Aorta (tissue), 5 donors: ENCODE measurements at places on chromosomes 5 and 9. TPM values are rescaled to one million over a fixed set of nuclear protein-coding genes. Genes with fewer than 3 reads are reported as not detected.
A peak's percentile ranks its signal among the peaks of the same experiment; 100 is the strongest.

DNA sequence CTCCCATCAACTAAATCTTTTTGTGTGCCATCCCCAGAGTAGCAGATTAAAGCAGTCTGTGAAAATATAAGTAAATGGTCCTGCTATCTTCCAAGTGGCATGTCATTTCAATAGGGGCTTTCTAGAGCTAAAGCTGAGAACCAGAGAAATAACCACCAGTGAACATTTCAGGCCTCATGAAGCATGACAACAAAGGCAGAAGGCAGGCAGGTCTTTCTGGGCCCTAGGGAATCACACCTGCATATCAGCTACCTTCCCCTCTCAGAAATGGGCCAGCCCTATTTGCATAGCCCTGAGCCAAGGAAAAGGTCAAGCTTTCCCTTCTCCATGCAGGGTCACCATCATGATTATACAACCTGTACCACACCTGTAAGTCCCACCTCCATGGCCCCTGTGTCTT is 205.3 kb downstream of the DEPDC1B start:
- no peaks in the 10 kb centered on the region for H3K27me3 ChIP-seq
- H3K4me3 ChIP-seq = no peak overlapping the region

Gene AGGF1
- 14.5 TPM for total RNA-seq

- no peaks in the 10 kb centered on the region for H3K27me3 ChIP-seq
- H3K4me1 ChIP-seq = no peaks in the 10 kb centered on the region
- no peak overlapping the region for H3K4me3 ChIP-seq
- H3K36me3 ChIP-seq = no peaks in the 10 kb centered on the region
- no peak overlapping the region for H3K27ac ChIP-seq
Measured at GRCh38 chr5:139592289-139592688, 31.1 kb downstream of the UBE2D2 start.

GRCh38 chr5:17259630-17260257 is 42.3 kb downstream of the BASP1 start:
- H3K36me3 ChIP-seq = no peaks in the 10 kb centered on the region
- DNase-seq = no peak
- H3K4me1 ChIP-seq = peaks cover 6% of the 10 kb centered on the region
- H3K27me3 ChIP-seq = no peaks in the 10 kb centered on the region
- H3K4me3 ChIP-seq = no peak overlapping the region

- H3K27ac ChIP-seq = no peak overlapping the region
- no peaks in the 10 kb centered on the region for H3K36me3 ChIP-seq
- no peaks in the 10 kb centered on the region for H3K4me1 ChIP-seq
Measured at GRCh38 chr5:27458287-27458686, 419.9 kb upstream of the CDH9 start.

DNA sequence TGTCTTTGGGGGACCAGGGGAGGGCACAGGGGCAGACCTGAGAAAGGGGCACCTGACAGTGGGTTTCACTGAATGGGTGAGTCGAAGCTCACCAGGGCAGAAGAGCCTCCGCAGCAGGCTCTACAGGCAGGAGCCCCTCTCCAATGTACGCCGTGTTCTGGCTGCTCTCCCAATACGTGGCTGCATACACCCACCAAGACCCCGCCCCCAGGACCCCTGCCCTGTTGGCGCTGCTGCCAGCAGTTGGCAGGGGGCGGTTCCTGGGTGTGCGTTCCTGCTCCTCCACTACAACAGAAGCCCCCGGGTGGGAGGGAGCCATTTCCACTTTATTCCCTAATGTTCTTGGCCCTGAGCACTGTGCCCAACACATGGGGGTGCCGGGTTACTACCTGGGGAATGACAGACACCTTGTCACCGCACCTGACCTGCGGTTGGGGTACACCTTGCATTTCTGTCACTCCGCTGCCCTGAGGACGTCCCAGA is 30.3 kb downstream of the SARDH start:
- DNase-seq = peak; percentile 39
- H3K4me3 ChIP-seq = no peak overlapping the region
- H3K27ac ChIP-seq = no peak overlapping the region
- no peaks in the 10 kb centered on the region for H3K36me3 ChIP-seq

DNA sequence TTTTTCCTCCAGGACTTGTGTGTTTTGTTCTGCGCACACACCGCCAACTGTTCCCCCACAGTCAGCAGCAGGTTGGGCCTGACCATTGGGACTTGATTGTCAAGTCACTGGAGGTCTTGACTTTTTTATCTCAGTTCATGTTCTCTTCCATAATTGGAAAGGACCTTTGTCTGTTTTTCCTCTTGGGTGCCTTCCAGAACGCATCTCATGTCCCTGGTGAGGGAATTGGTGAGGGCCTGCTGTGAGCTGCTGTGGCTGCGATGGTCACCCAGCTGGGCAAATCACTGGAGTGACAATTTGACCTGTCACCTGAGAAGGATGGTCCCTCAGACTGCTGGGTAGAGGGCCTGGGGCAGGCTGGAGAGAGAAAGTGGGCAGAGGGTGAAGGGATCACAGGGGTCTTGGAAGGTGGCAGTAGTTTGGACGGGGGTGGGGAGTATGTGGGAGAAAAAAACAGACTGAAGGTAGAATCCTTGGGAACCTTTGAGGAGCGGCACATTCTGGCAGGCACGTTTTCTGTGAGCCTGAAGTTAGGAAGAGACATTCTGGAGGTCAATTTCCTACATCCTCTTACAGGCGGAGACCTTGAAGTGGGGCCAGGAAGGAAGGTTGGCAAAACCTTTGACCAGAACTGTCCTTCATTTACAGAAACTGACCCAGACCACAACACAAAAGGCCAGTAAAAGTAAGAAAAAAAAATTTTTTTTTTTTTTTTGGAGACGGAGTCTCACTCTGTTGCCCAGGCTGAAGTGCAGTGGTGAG is 4.4 kb downstream of the CDK9 start:
- H3K27me3 ChIP-seq = no peaks in the 10 kb centered on the region
- H3K36me3 ChIP-seq = peaks cover 8% of the 10 kb centered on the region
- H3K4me3 ChIP-seq = no peak overlapping the region
- H3K4me1 ChIP-seq = no peaks in the 10 kb centered on the region

DNA sequence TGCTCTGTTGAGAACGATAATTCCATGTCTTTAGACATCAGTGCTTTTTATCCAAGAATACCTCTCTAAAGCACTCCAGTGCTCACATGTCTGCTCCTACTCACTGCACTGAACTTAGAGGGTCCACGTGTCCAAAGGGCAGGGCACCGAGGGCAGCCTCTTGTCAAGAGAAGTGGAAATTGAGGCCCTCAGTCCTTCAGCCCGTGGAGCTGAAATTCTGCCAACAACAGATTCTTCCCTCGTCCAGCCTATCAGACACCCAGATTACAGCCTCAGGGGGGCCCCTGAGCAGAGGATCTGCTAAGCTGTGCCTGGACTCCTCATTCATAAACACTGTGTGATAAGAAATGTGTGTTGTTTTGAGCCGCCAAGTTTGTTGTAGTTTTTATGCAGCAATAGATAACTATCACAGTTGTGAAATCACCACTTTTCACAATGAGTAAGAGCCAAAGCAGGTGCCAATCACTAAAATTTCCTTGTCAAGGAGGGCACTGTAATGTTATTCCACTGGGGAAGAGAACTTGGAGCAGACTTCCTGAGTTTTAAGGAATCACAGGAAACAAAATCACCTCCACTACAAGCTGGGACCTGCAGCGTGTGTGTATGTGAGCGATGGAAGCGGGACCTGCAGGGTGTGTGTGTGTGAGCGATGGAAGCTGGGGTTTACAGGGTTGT is 58.8 kb upstream of the IGFBPL1 start:
- no peaks in the 10 kb centered on the region for H3K27me3 ChIP-seq
- H3K36me3 ChIP-seq = no peaks in the 10 kb centered on the region
- DNase-seq = no peak
- H3K4me3 ChIP-seq = no peak overlapping the region
- H3K27ac ChIP-seq = no peak overlapping the region

Gene SLC36A3
- not detected for total RNA-seq

Gene PPIP5K2
- 79.4 TPM for total RNA-seq

DNA sequence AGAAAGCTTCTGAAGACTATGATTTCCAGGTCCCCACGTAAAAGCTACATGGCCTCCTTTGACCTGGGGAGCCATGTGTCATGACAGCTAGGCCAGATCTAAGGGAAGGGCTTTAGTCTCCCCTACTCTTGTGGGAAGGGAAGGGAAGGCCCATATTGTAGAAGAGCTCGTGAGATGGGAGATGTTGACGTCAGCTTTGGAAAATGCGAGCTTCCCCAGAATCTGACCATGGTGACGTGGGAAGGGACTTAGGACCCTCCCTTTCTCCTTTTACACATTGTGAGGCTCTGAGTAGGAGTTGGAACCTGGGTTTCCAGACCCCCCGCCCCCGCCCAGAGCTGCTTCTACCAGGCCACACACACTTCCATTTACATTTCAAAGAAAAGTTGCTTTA is 165.5 kb downstream of the SYK start:
- peaks cover 2% of the 10 kb centered on the region for H3K4me1 ChIP-seq
- DNase-seq = no peak
- H3K27me3 ChIP-seq = no peaks in the 10 kb centered on the region
- no peak overlapping the region for H3K27ac ChIP-seq

Gene TMEM174
- not detected for total RNA-seq

DNA sequence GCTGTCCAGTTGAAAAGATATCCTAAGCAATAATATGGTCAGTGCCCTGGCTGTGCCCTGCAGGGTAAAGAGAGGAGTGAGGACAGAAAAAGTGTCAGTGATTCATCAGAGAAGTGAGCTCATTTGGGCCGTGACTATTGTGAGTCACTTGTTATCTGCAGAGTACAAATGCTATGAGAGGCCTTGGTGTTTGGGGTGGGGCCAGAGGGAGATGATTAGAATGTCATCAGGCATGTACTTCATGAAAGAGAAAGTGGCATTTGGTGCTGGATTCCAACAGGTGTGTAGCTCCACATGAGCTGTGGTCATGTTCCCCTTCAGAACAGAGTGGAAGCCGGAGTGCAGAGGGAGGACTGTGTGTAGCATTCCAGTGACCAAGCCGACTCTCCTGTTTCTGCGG is 174.1 kb downstream of the KDM4C start:
- no peaks in the 10 kb centered on the region for H3K36me3 ChIP-seq
- no peaks in the 10 kb centered on the region for H3K4me1 ChIP-seq
- no peak overlapping the region for H3K27ac ChIP-seq
- H3K27me3 ChIP-seq = no peaks in the 10 kb centered on the region
- DNase-seq = no peak
- H3K4me3 ChIP-seq = no peak overlapping the region

DNA sequence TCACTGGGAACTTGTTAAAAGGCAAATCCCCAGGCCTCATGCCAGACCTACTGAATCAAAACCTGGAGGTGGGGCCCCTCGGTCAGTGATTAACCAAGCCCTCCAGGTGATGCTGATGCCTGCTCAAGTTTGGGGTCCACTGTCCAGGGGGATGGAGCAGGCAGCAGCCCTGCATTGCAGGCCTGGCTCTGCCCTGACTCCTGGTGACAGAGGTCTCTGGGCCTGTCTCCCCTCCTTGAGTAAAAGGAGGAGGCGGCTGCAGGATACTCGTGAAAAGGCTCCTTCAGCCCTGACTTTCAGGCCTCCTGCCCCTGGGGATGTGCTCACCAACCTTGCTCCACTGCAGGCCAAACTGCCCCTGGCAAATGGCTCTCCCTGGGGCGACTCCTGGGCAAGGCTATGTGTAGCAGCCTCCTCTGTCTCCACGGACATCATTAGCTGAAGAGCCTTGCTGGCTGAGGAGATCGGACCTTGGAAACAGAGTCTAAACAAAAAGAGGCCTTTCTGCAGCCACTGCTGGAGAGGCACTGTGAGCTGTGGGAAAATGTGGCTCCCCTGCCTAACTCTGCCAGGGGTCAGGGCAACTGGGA is 134.8 kb upstream of the ALDH1B1 start:
- no peaks in the 10 kb centered on the region for H3K4me1 ChIP-seq
- H3K36me3 ChIP-seq = no peaks in the 10 kb centered on the region
- no peak overlapping the region for H3K27ac ChIP-seq
- H3K4me3 ChIP-seq = no peak overlapping the region
- DNase-seq = no peak

- no peaks in the 10 kb centered on the region for H3K36me3 ChIP-seq
- no peaks in the 10 kb centered on the region for H3K27me3 ChIP-seq
- no peak overlapping the region for H3K4me3 ChIP-seq
- H3K4me1 ChIP-seq = no peaks in the 10 kb centered on the region
- no peak for DNase-seq
- no peak overlapping the region for H3K27ac ChIP-seq
Measured at GRCh38 chr9:27261517-27262211, 35.3 kb downstream of the EQTN start.

Gene AMBP
- not detected for total RNA-seq

DNA sequence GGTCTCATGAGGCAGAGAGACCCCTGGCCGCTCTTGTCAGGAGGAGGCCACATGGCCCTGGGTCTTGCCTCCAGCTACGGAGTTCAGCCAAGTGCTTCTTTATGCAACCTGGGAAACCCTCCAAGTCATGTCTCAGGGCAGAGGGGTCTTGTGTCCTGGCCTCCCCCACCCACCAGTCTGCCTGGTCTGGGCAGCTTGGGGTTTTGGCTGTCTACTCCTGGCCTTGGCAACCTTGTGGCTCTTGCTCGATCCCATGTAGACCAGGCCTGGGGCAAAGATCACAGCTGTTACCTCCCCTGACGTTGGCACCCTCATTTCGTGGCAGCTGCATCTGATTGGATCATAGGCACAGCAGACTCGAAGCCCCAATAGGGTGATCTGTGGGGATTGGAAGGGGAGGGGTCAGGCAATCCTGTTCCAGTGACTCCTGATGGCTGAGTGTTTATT is 28.4 kb downstream of the JADE2 start:
- H3K27me3 ChIP-seq = no peaks in the 10 kb centered on the region
- peaks cover 2% of the 10 kb centered on the region for H3K4me1 ChIP-seq
- no peak for DNase-seq
- no peak overlapping the region for H3K4me3 ChIP-seq

GRCh38 chr9:35656348-35656747 is 1.5 kb downstream of the RMRP start:
- H3K4me3 ChIP-seq = no peak overlapping the region
- peak; percentile 53 for DNase-seq
- no peaks in the 10 kb centered on the region for H3K36me3 ChIP-seq
- H3K27ac ChIP-seq = no peak overlapping the region
- no peaks in the 10 kb centered on the region for H3K27me3 ChIP-seq

GRCh38 chr9:87088621-87089365 is 141.5 kb upstream of the GAS1 start:
- no peaks in the 10 kb centered on the region for H3K27me3 ChIP-seq
- H3K4me3 ChIP-seq = no peak overlapping the region

DNA sequence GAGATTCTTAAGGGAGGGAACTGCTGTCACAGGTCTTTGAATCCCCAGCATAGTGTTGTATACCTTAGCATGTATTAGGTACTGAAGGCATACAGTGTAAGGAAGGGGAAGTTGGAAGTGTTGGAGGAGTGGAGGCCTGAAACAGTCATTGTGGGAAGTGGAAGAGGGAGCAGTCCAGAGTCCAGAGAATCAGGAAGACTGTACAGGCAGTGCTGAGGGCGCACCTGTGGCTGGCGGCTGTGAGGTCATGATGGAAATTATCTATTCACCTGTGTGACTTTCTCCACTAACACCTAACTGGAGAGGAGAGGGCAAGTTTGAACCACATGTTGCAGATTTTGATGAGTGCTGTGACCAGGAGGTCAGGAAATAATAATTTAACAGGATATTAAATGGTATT is 119.7 kb upstream of the NIPBL start:
- H3K27me3 ChIP-seq = no peaks in the 10 kb centered on the region
- H3K4me3 ChIP-seq = no peak overlapping the region
